Fibroblast of skin of scalp (primary cell): ENCODE measurements at places on chromosomes 3 and 15.
A peak's percentile ranks its signal among the peaks of the same experiment; 100 is the strongest.

GRCh38 chr3:65532215-65532614 is 506.5 kb downstream of the MAGI1 start:
- no peak for DNase-seq

- no peak for DNase-seq
Measured at GRCh38 chr3:174767406-174767805, 91.7 kb upstream of the NAALADL2 start.

DNA sequence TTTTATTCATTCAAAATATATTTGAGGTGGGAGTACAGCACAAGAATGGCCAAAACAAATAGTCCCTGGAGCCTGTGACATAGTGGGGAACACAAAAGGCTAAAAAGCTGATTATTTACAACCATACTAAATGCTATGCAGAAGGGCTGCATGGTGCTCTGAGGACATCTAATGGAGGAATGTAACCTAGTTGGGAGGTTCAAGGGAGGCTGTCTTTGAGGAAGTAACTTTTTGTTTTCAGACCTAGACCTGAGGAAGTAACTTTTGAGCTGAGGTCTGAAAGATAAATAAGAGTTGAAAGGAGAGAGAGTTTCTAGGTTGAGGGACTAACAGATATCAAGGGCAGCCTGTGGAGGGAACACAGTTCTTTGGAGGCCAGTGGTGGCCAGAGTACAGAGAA is 34.8 kb upstream of the RASA2 start:
- peak; percentile 75 for DNase-seq

- no peak for DNase-seq
Measured at GRCh38 chr15:24955531-24955921, 739 bp downstream of the SNRPN start.

DNA sequence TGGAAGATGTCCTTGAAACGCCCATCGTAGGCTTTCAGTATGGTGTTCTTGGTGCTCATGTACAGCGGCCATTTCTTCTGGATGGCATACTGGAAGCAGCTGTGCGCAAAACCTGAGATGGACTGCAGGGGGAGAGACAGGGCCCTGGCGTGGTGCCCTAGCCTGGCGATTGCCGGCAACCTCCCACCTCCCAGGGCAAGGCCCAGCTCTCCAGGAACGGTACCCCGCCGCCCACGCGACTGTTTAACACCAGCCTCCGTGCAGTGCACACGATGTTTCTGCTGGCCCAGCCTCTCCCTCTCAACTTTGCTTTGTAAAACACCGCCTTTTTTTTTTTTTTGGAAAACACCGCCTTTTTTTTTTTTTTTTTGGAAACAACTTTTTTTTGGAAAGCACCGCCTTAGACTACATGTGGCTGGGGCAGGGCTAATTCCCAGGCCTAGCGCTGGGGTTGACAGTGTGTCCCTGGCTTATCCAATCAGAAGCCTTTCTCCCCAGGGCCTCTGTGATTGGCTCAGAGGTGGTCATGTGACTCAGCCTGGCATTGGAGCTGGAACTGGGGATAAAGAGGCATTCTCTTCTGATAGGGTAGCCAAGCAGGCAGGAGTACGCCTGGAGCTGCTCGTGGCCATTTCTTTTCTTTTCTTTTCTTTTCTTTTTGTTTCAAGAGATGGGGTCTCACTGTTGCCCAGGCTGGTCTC is 14.7 kb downstream of the IDH2 start:
- peak; percentile 35 for DNase-seq

DNA sequence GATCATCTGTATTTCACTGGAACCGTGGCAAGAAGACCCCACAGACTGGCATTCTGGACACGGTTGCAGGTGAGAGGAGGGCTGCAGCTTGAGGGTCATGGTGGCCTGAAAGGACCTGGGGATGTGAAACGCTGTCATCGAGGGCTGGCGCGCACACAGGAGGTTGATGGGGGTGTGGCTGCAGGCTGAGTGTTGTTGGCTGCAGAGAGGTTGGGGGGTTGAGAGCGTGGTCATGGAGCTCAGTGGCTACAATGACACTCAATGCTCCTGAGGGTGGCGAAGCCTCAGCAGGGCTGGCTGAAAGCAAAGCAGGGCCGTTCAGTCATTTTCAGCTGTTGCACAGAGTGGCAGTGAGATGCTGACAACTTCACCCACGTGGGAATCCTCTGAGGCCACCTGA is 21.0 kb downstream of the CPN2 start:
- no peak for DNase-seq

GRCh38 chr3:13876451-13877100 is 3.3 kb downstream of the WNT7A start:
- no peak for DNase-seq

- peak; percentile 17 for DNase-seq
Measured at GRCh38 chr15:83538682-83539081, 91.5 kb downstream of the SH3GL3 start.
